ENCODE measurements at places on chromosomes 4 and X. TPM values are rescaled to one million over a fixed set of nuclear protein-coding genes. Genes with fewer than 3 reads are reported as not detected.

RIPPLY1 gene
- total RNA-seq: not detected

BCAP31 gene
- 244 TPM for total RNA-seq

LGI2 gene
- not detected for total RNA-seq

CTSO gene
- total RNA-seq: 2.9 TPM

HSFX4 gene
- not detected for total RNA-seq

SOD3 gene
- 0.28 TPM for total RNA-seq

FLNA gene
- total RNA-seq: 1,443 TPM

PABPC1L2B gene
- total RNA-seq: not detected

All from IMR-90 (cell line).